ENCODE measurements at places on chromosomes 3 and 15.

DNA sequence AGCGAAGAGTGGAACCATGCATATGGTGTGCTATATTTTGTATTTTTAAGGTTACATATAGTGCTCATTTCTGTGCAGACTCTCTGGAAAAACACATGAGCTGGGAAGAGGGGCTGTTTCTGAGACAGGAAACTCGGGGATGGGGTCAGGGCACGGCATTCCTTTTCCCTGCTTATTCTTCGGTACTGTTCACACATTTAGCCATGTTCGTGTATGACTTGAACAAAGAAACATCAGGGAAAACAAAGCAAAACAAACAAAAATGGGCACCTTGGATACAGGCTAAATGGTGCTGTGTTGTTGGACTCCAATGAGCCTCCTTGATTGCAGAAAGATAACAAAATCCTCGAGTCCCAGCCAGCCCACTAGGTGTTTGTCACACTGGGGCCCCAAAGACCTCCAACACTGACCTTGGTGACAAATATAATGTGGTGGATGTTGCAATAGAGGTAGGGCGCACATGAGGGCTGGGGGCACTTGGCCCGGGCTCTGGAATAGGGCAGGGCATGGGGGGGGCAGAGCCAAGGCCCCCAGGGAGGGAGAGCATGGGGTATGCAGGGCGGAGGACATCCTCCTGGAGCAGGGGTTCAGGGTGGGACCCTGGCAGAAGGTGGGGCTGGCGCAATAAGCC is 19.3 kb downstream of the DNASE1L3 start:
- no peak for DNase-seq

DNA sequence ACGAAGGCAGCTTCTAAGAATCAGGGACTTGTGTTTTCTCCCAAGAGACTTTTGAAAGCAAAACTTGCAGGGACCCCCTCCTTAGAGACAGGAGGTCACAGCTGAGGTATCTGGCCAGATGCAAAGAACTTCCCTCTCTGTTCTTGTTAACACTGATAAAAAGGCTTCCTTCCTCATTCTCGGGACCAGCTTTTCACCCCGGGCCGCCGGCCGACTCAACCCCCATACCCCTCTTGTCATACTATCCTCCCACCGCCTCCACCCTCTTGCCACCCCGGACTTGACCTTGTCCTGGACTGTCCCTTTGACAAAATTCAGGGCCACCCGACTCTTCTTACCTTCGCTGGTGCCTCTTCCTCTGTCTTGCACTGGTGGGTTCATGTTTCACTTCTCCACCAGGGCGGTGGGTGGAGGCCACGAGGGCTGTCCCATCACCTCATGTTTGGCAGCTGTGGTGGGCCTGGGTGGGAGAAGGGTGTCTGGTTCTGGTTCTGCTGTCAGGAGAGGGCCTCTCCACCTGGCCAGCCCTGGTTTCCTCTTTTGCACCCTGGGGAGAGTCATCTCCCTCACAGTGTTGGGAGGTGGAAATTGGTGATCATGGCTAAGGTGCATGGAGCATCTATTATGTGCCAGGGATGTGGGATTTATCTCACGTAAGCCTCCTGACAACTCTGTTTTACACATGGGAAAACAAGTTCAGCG is 32.5 kb downstream of the BHLHE40 start:
- no peak for DNase-seq

- DNase-seq = no peak
These were observed 26.1 kb downstream of the ZNF148 start for GRCh38 chr3:125349055-125349454.

DNA sequence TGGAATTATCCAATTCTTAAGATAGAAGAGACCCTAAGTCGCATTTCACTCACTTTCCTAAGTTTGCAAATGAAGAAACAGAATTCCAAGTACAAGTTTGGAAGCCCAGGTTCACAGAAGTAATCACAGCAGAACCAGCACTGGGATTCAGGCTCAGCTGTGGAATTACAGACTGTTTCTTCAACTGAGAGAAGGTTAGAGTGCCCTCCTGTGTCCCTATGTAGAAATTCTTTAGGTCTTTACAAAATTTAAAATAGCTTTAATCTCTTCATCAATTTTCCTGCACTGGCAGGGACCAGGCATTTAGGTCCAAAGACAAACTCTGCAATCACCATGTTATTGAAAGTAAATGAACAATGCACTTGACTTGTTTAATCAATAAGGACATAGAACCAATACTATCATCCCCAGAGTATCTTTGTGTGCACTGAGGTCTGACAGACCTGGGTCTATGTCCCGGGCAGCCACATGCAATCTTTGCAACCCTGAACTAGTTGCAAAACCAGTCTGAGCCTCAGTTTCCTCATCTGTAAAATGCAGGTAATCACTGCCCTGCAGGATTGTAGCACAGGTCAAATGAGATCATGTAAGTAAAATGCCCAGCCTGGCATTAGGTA is 96.3 kb upstream of the ZBED2 start:
- peak; percentile 20 for DNase-seq

DNA sequence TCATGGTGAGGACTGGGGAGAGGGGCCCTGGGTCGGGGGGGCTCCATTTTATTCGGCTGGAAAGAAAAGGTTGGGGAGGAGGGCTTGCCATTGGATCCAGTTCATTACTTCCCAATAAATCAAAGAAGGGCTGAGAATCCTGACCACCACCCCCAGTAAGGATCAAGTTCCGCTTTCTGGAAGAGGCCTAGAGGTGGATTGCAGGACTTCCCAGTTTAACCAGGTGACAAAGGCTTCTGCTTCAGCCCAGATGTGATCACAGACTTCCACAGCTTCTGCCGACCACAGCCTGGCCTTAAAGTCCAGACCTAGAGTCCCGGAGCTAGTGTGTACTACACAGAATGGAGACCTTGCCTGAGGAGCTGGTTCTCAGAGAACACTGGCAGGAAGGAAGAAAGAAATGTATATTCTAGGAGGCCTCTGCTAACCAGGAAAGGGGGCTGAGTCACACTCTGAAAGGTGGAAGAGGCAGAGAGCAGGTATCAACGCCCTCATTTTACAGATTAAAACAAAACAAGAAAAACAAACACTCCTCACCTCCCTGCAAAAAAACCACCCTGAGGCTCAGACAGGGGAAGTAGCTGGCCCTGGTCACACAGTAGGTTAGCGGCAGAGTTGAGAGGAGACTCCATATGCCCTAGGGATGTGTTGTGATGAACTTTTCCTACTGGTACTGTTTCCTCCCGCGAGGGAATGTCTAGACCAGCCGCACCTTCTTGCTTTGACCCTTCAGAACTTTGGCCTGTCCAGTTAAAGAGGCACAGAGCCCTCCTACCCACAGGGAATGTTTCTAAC is 1.1 kb upstream of the CEMIP start:
- DNase-seq = no peak
